ENCODE measurements at places on chromosomes 3 and 15. TPM values are rescaled to one million over a fixed set of nuclear protein-coding genes. Genes with fewer than 3 reads are reported as not detected.

DNA sequence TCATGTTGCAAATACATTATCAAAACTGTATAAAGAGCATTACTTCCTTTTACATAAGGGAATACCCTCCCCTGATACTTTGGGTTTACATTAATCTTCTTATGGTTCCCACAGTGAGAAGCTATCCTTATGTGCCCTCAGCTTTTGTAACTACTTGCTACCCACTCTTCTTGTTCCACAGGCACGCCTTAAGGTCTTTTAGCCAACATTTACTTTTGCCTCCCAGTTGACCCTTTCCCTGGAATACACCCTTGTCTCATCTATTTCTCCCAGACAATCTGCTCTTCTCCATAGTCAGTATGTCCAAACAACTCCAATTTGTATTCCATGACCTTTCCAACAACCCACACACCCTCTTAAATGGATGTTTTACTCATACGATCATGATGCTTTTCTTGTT is 116.8 kb upstream of the COL8A1 start:
- peaks cover 5% of the 10 kb centered on the region for H3K27me3 ChIP-seq
- no peaks in the 10 kb centered on the region for H3K4me1 ChIP-seq
- H3K27ac ChIP-seq = no peak overlapping the region
- no peaks in the 10 kb centered on the region for H3K36me3 ChIP-seq

- H3K4me1 ChIP-seq = no peaks in the 10 kb centered on the region
- H3K27me3 ChIP-seq = peaks cover 10% of the 10 kb centered on the region
- no peak for DNase-seq
- H3K27ac ChIP-seq = no peak overlapping the region
- H3K4me3 ChIP-seq = no peak overlapping the region
Observed at GRCh38 chr3:98966434-98966833, 64.9 kb upstream of the DCBLD2 start.

Gene CERS3
- 1.5 TPM for total RNA-seq

DNA sequence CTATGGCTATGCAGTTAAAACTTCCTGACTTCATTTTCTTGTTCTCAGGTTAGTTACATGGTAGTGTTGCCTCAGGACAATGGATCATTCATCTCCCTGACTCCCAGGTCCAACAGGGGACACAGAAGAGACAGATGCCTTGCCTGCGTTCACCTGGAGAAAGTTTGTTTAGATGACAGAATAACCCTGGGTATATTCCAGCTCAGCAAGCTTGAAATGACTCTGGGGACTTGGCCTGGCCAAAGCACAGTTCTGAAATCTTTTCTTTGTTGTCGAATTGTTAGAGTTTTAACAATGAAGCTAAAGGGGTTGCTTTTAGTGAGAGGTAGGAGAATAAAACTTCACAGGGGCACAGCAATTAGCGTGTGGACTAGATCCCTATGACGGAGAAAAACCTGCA is 206.1 kb downstream of the PDZRN3 start:
- H3K36me3 ChIP-seq = no peaks in the 10 kb centered on the region
- H3K4me1 ChIP-seq = no peaks in the 10 kb centered on the region
- no peak for DNase-seq
- H3K27ac ChIP-seq = no peak overlapping the region
- H3K27me3 ChIP-seq = peaks cover 5% of the 10 kb centered on the region
- no peak overlapping the region for H3K4me3 ChIP-seq

Gene KCNMB3
- total RNA-seq = 2.4 TPM

GRCh38 chr3:153426344-153426743 is 264.3 kb downstream of the RAP2B start:
- H3K27me3 ChIP-seq = no peaks in the 10 kb centered on the region
- H3K4me1 ChIP-seq = peaks cover 4% of the 10 kb centered on the region
- no peak for DNase-seq
- no peak overlapping the region for H3K4me3 ChIP-seq
- no peak overlapping the region for H3K27ac ChIP-seq

- no peak overlapping the region for H3K27ac ChIP-seq
- H3K36me3 ChIP-seq = no peaks in the 10 kb centered on the region
- no peak overlapping the region for H3K4me3 ChIP-seq
- DNase-seq = no peak
Observed at GRCh38 chr3:2446146-2446545, 347.5 kb downstream of the CNTN4 start.

GRCh38 chr3:98136631-98137030 is 6.1 kb downstream of the OR5H1 start:
- H3K27ac ChIP-seq = no peak overlapping the region
- DNase-seq = no peak
- no peaks in the 10 kb centered on the region for H3K36me3 ChIP-seq
- H3K4me3 ChIP-seq = no peak overlapping the region
- peaks cover 10% of the 10 kb centered on the region for H3K27me3 ChIP-seq
- H3K4me1 ChIP-seq = no peaks in the 10 kb centered on the region

Gene BCL2A1
- 19.7 TPM for total RNA-seq

Gene RHOV
- not detected for total RNA-seq

Gene PAK2
- total RNA-seq = 76.6 TPM

DNA sequence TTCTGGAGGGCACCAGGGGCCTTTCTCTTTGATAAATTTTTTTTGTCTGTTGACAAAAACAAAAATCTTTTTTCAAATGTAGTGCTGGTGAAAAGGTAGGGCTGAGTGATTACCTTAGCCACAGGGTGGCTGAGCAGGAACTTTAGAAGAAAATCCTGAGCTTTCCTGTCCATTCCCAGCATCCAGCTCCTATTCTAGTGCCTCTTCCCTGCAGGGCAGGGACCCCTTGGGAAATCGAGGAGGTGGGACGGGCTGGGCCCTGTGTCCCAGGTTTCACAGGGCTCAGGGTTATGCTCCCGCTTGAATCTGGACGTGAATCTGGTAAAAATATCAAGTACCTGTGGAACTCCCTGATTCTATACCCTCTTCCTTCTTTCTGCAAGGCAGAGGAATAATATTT is 31.7 kb downstream of the EDEM1 start:
- peaks cover 6% of the 10 kb centered on the region for H3K4me1 ChIP-seq
- no peak for DNase-seq
- peak overlapping the region; percentile 31 for H3K27ac ChIP-seq

DNA sequence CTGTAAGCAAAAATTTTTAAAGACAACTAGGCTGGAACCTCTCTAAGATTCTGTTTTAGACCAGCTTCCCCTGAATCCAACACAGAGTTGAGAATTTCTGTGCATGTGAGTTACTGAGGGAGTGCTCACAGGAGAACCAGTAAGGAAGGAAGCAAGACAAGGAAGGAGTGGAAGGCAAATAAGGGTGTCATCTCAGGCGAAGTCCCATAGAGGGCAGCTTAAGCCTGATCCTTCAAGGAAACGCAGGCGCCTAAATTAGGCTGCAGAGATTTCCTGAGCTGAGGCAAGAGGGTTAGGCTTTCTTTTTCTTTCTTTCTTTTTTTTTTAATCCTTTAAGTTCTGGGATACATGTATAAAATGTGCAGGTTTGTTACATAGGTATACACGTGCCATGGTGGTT is 36.2 kb upstream of the COL6A6 start:
- DNase-seq = no peak
- H3K36me3 ChIP-seq = no peaks in the 10 kb centered on the region
- H3K27me3 ChIP-seq = peaks cover 3% of the 10 kb centered on the region
- no peak overlapping the region for H3K27ac ChIP-seq
- H3K4me3 ChIP-seq = no peak overlapping the region
- H3K4me1 ChIP-seq = no peaks in the 10 kb centered on the region

- H3K27me3 ChIP-seq = peaks cover 26% of the 10 kb centered on the region
- H3K27ac ChIP-seq = no peak overlapping the region
- no peak overlapping the region for H3K4me3 ChIP-seq
- no peak for DNase-seq
Observed at GRCh38 chr3:184599143-184599542, 37.6 kb downstream of the EPHB3 start.

- H3K27me3 ChIP-seq = no peaks in the 10 kb centered on the region
- no peak overlapping the region for H3K4me3 ChIP-seq
- no peak for DNase-seq
Observed at GRCh38 chr3:105899516-105899915, 30.7 kb upstream of the CBLB start.

Gene NPAP1
- not detected for total RNA-seq

DNA sequence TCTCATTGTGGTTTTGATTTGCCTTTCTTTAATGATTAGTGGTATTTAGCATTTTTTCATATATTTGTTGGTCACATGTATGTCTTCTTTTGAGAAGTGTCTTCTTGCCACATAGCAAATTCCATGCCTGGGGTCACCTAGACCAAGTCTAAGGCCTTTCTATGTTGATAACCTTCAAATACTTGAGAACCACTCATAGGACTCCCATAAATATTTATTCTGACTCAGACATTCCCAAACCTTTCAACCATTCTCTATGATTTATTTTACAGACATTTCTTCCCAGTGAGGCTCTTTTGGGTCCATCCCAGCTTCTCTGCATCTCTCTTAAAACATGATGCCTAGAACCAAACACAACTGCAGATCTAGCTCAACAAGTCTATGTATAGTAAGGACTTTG is 69.2 kb downstream of the ATP8B4 start:
- no peak for DNase-seq
- H3K4me3 ChIP-seq = no peak overlapping the region
- no peak overlapping the region for H3K27ac ChIP-seq

GRCh38 chr15:85125056-85125661 is 143.5 kb downstream of the PDE8A start:
- H3K27ac ChIP-seq = no peak overlapping the region
- H3K4me3 ChIP-seq = no peak overlapping the region
- peaks cover 2% of the 10 kb centered on the region for H3K4me1 ChIP-seq
- DNase-seq = no peak
- H3K36me3 ChIP-seq = peaks cover 81% of the 10 kb centered on the region

GRCh38 chr15:79282371-79283251 is at the start of gene ANKRD34C:
ANKRD34C (plus strand) TSS chr15:79282722; CDS start chr15:79293285, 10,563 bp downstream.
- peaks cover 86% of the 10 kb centered on the region for H3K27me3 ChIP-seq
- no peaks in the 10 kb centered on the region for H3K4me1 ChIP-seq
- H3K36me3 ChIP-seq = peaks cover 4% of the 10 kb centered on the region
- DNase-seq = no peak

GRCh38 chr3:2950159-2950558 is 160.0 kb downstream of the IL5RA start:
- DNase-seq = no peak
- H3K4me1 ChIP-seq = no peaks in the 10 kb centered on the region
- no peaks in the 10 kb centered on the region for H3K36me3 ChIP-seq
- H3K27ac ChIP-seq = no peak overlapping the region

Gene KLHL40
- not detected for total RNA-seq

DNA sequence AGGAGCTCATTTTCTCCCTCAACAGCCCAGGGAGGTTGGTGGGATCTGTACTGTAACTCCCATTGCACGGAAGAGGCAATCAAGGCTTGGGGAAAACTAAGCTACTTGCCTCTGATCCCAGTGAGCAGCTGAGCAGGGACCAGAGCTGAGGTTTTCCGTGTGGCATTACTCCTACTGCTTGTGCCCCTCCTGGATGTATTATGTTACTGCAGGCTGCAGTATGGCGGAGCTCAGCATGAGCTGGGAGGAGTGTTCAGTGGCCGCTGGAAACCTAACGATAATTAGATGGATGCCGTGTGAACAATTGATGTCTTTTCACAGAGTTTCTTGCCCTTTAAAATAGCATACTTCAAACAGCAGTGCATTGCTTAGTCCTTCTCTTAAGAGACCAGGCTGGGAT is 2.0 kb upstream of the TPRG1 start:
- H3K36me3 ChIP-seq = no peaks in the 10 kb centered on the region
- no peak for DNase-seq

GRCh38 chr3:159332535-159333099 is 530.8 kb downstream of the MFSD1 start:
- H3K27me3 ChIP-seq = peaks cover 3% of the 10 kb centered on the region
- no peaks in the 10 kb centered on the region for H3K36me3 ChIP-seq
- no peak for DNase-seq
- H3K4me1 ChIP-seq = no peaks in the 10 kb centered on the region
- no peak overlapping the region for H3K4me3 ChIP-seq
- no peak overlapping the region for H3K27ac ChIP-seq

DNA sequence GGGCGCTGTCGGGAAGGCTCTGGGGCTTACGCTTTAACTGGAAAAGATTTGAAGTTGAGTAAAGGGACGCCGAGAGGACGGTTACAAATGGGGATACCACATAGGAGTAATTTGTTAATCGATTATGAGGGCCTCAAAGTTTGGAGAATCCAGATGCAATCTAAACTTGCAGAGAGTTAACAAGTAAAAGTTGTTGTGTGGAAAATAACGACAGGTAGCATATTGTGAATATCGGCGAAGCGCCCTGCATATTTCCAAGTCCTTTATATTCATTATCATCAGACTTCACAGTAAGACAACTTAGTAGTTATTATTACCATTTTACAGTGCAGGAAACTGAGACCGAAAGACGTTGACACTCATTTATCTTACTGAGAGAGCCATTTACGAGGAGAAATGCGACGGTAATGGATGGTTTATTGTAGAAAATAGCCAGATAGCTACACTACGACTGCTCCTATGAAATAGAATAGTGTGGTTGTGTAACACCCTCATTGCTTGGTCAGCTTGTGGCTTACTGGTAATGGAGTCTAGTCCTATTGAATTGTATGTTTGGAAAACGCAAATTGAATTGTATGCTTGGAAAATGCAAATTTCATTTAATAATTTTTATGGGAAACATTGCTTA is 700 bp downstream of the MKRN2 start:
- no peak for DNase-seq
- peak overlapping the region; percentile 94 for H3K27ac ChIP-seq
- peaks cover 63% of the 10 kb centered on the region for H3K4me1 ChIP-seq
- peak overlapping the region; percentile 93 for H3K4me3 ChIP-seq
- H3K36me3 ChIP-seq = no peaks in the 10 kb centered on the region

DNA sequence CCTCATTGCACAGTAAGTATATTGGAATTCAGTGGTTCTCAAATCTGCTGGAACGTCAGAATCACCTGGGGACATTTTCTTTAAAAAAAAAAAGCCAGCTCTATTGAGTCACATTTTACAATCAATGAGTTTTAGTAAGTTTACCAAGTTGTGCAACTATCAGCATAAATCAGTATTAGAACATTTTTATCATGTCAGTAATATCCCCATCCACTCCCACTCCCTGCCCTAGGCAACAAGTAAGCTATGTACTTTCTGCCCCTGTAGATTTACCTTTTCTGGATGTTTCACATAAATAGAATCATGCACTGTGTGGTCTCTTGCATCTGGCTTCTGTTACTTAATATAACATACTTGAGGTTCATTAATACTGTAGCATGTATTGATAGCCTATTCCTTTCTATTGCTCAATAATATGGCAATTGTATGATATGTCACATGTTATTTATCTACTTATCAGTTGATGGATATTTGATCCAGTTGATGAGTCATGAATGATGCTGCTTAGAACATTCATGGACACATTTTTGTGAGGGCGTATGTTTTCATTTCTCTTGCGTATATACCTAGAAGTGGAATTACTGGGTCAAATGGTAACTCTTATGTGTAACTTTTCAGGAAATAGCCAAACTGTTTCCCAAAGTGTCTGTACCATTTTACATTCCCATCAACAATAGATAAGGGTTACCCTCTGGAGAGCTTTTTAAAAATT is 180.5 kb downstream of the THSD4 start:
- no peak for DNase-seq
- H3K27ac ChIP-seq = no peak overlapping the region
- H3K36me3 ChIP-seq = no peaks in the 10 kb centered on the region
- H3K4me3 ChIP-seq = no peak overlapping the region
- H3K4me1 ChIP-seq = peaks cover 14% of the 10 kb centered on the region

Data from naive thymus-derived CD8-positive, alpha-beta T cell (primary cell).